Activated B cell treated with CpG ODN at 0.5 μM for 24 hours (primary cell): ENCODE measurements at places on chromosomes 13 and 19.

DNA sequence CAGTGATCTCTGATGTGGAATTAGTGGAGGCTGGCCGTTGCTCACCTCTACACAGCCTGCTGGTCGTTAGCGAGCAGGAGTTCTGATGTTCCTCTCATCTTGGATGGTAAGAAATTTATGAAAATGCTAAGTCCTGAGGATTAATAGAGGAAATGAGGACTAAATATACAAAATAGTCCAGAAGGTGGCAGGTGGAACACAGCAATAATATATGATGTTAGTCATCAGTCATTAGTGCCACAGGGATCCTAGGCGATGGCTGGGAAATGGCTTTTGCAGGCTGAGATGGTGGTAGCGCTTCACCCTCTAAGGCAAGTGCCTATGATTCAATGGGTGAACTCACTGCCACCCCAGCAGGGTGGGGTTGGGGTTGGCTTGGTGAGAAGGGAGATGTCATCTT is 338.6 kb upstream of the TMTC4 start:
- no peak for DNase-seq

DNA sequence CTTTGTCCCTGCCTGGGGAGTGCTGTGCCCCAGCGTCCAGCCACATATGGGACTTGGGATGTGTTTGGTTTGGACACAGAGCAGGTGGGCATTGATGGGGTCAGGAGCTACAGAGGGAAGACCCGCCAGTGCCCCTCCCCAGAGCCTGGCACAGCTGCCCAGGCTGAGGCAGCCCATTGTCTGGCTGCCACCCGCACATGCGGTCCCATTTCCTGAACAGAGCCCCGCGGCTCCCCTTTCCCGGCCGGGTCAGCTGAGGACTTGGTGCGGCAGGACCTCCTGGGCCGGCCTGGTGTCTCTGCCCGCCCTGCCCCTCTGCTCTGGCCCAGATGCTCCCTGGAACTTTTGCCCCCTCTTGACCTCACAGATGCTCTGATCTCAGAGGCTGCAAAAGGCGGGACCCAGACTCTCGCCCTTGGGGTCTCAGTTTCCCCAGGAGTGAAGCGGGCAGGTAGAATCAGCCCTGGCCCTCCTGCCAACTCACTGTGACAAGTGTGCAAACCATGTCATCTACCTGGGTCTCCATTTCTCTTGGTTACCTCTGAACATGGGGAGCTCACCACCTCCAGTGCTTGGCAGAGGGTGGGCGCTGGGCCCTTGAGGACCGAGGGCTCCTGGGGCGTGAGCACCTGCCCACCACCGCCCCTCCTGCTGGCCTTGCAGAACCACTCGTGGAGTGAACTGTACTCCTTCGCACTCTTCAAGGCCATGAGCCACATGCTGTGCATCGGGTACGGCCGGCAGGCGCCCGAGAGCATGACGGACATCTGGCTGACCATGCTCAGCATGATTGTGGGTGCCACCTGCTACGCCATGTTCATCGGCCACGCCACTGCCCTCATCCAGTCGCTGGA is 17.8 kb downstream of the HCN2 start:
- DNase-seq = no peak

DNA sequence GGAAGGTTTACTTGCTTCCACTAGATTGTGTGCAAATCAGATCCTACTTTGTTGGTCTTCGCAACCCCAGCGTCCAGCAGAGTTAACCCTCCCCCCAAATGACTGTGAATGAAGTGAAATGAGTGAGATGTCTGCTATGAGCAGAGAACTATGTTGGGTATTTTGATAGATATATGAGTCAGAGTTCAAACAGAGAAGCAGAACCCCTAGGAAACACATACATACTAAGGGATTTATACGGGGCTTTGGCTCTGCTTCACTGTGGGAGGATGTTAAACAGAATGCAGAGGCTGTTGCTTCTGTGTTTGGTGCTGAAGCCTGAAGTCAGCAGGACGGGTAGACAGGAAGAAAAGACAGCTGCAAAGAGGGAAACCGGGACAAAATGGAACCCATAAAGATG is 197.0 kb downstream of the MZT1 start:
- no peak for DNase-seq

GRCh38 chr19:16325161-16325527 is 518 bp downstream of the KLF2 start:
- DNase-seq = peak; percentile 62

- peak; percentile 88 for DNase-seq
These were observed 2.5 kb downstream of the ATP5F1D start for GRCh38 chr19:1243768-1244692.

DNA sequence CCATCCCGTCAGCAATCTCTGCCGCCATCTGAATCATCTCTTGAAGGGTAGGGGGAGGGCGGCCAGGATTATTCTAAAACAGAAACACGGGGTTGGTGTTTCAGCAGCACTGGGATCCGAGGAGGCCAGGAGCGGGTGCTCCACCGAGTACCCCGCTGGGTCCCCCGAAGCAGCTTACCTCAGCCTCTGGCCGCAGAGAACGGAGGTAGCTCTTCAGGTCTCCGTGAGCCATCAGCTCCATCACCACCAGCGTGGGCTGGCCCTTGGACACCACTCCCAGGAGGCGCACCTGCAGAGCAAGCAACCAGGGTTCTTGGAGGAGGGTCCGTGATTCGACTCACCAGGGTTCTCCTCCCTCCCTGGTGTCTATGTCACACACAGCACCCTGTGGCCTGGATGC is 53.2 kb downstream of the ZNF557 start:
- no peak for DNase-seq

DNA sequence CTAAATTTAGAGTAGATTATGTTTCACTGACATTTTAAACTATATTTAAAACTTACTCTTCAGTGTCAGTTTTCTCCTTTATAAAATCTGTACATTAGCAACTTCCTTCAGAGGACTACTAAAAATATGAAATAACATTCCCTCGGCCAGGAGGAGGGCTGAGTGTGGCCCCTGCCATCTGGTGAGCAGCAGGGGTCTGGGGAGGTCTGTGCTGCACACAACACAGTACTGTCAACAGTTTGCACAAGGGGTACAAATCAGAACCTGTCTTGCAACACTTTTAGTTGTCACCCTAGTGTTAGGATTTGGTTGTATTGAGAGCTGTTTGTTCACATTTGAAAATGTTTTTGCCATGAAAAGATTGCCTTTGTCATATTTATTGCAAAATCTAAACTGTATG is 48.9 kb downstream of the TPP2 start:
- no peak for DNase-seq

GRCh38 chr13:77417897-77418296 is 91.0 kb upstream of the MYCBP2 start:
- no peak for DNase-seq

DNA sequence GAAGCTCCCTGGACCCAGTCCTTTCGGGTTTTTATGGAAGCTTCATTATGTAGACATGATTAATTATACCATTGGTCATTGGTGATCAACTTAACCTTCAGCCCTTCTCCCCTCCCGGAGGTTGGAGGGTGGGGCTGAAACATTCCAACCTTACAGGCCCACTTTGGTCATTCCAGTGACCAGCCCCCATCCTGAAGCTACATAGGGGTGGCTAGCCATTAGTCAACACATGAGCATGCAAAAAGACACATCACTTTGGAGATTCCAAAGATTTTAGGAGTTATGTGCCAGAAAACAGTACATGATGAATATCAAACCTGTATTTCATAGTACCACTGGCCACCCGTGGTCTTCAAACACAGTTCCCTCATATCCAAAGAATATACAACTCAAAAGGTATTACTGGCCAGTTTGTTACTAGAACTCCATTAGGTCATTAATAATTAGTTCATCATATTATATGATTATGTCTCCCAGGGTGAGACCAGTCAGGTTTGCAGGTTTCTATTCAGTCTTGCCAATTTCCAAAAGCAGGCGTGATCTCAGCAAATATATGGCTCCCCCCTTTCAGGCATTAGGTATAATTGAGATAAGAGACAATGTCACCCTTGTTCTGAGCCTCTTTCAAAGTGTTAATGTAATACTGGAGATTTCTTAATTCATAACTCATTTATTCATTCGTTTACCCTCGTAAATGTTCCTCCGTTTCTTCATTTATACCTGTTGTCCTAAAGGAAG is 11.1 kb downstream of the PPP5C start:
- DNase-seq = no peak

DNA sequence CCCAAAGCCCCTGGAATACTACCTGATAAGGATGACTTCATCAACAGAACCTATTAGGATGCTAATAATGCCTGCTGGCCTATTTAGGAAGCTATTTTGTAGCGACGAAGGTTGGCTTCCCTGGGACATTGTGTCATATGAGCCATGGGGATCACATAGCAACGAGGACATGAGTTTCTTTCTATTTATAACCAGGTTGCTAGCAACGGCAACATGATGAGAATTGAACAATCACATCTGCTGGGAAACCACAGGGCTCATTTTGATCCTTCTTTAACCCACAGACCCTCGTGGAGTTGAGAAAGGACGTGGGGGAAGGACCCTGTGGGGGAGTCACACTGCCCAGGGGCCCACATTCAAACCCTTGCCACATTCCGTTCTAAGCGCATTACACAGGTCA is 172.2 kb downstream of the COL4A1 start:
- no peak for DNase-seq

- DNase-seq = no peak
These were observed 7.2 kb downstream of the ADGRE2 start for GRCh38 chr19:14770944-14771839.

DNA sequence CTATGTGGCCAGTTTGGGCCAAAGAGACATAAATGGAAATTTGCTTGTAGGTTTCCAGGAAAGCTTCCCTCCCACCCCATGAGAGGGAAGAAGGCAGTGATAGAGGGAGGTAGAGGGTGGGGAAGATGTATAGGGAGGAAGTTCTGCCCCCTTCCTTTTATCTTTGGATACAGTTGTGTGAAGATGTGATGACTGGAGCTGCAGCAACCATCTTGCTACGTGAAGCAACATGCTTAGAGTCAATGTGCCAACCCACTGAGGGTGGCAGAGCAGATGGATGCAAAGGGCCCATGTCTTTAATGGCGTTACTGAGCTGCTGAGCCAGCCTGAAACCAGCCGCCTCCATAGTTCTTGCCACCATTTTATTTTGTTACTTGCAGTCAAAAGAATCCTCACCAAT is 10.7 kb downstream of the VSIG10L start:
- DNase-seq = no peak

- no peak for DNase-seq
These were observed 74.3 kb downstream of the CRYL1 start for GRCh38 chr13:20451397-20451796.

DNA sequence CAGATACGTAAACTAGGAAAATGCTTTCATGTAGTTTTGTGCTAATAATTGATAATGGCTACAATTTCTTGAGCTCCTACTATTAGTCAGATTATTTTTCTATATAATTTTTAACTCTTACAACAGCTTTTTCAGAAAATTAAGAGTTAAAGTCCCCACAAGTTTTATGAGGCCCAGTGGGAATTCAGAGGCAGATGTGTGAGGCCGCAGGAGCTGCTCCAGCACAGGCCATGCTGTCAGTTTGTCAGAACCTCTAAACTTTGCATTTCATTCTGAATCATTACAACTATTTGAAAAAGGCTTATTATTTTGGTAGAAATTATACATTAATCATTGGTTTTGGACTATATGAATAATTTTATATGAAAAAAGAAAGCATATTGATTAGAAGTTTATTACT is 370.8 kb downstream of the MYO16 start:
- no peak for DNase-seq

DNA sequence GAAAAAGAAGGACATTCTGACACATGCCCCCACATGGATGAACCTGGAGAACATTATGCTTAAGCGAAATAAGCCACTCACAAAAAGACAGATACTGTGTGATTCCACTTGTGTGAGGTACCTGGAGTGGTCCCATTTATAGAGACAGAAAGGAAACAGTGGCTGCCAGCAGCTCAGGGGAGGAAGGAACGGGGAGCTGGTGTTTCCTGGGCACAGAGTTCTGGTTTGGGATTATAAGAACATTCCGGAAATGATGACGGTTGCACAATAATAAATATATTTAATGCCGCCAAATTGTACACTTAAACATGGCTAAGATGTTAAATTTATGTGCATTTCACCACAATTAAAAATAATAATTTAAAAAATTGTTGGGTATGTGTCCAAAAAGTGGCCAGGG is 33.0 kb downstream of the SERP2 start:
- no peak for DNase-seq

DNA sequence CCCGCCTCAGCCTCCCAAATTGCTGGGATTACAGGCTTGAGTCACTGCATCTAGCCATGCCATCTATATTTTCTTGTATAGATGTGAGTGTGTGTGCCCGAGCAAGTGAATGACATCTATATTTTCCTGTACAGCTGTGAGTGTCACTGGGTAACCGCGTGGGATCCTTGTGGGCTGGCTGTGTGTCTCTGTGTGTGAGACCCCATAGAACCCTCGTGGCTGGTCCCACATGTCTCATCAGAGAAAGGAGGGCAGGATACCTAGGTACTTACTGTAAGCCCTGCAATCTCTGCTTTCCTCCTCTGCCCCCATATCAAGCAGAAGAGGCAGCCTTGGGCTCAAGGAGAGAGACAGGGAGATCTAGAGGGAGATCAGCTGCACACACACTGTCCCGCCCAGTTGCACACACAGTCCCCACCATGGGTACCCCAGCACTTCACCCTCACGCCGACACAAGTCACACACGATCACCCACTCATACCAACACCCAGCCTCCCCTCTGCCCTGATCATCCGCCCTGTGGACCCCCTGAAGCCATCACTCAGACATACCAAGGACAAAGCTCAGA is 655 bp downstream of the DENND1C start:
- DNase-seq = no peak

- DNase-seq = no peak
These were observed 397.8 kb downstream of the FGF14 start for GRCh38 chr13:102003848-102004570.

DNA sequence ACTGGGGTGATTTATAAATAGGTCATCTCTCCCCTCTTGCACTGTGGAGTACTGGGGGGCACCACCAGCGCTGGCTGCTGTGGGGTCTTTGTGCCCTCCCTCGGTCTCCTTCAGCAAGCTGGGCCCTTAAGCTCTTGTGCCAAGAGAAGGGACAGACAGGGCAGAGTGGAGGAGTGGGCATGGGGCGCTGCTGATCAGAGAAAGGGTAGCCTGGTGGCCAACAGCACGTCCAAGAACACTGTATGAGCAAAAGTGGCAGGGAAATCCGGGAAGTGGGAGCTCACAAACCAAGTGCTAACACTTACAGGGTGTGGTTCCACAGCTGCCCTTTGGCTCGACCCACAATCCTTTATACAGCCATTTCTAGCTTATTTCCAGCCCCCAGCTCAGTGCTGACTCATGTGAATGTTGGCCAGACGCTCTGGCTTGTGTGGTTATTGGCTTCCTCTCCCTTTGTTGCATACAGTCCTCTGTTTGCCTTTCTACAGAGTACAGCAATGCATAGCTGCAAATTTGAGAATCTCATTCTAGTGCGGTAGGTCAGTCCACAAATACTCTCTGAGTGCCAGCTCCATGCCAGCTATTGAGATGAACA is 298.8 kb downstream of the SHISA2 start:
- DNase-seq = no peak

GRCh38 chr13:46473806-46474205 is 79.2 kb upstream of the LRCH1 start:
- no peak for DNase-seq

GRCh38 chr19:49222011-49222410 is 64.4 kb downstream of the TRPM4 start:
- no peak for DNase-seq
